ENCODE measurements at places on chromosomes 1 and 21.

GRCh38 chr1:16321176-16321867 is 31.0 kb downstream of the FBXO42 start:
- DNase-seq = no peak

DNA sequence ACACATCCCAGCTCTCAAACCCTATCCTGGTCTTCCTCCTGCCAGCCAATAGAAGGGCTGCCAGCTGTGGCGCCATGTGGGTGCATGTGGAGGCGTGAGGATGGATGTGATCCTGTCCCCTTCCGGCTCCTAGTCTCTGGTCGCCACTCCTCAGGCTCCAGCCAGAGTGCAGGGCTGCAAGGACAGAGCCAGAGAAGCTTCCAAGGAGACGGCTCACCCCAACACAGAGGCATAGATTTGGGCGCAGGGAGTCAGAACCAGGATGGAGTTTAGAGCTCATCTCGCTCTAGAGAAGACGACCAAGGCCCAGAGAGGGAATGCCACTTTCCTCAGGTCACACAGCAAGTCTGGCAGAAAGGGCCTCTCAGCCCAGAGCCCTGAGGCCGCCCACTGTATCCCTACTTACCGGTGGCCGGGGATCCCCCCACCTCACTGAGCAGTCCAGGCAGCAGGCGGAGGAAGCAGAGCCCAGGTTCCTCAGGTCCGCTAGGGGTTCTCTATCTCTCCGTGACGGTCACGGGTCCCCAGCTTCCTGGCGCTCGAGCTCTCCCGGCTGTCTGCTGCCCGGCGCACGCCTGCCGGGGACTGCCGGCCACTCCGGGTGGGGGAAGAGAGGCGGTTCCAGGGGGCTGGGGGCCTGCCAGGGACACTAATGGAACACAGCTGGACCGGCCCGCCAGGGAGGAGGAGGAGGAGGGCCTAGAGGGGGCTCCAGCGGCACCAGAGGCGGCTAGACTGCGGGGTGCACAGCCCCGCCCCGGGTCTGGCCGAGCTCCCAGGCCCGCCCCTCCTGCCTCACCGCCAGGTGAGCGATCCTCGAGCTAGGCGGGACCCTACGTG is at the start of gene COL16A1:
TSS of gene COL16A1 (minus strand) at position 587 of the 840 bp plus-strand sequence. CDS start 1,824 bp downstream, outside the sequence.
- DNase-seq = no peak

- DNase-seq = no peak
Observed at GRCh38 chr1:151475175-151475574, 15.9 kb upstream of the POGZ start.

DNA sequence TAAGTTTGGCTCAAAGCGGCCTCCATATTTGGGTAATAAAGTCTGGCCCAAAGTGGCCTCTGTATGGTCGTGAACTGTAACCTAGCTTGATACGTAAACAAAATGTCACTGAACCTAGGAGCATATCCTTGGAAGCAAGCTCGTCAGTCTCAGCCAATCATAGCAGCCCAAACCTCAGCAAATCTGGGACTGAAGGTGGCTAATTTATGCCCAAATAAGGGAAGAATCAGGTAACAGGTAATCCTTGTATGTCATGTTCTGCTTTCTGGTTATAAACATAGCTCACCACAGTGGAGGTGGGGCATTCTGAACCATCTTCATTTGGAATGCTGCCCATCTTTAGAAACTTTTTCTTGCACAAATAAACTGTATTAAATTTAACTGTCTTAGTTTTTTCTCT is 281.1 kb downstream of the TTLL7 start:
- no peak for DNase-seq

GRCh38 chr1:151728151-151729054 is 7.1 kb downstream of the RIIAD1 start:
- peak; percentile 13 for DNase-seq

GRCh38 chr1:62356257-62356835 is 37.1 kb upstream of the KANK4 start:
- peak; percentile 55 for DNase-seq

- DNase-seq = no peak
Observed at GRCh38 chr1:11026052-11026451, 13.6 kb downstream of the TARDBP start.
